Suppressor macrophage treated with lipopolysaccharide for 4 hours (primary cell): ENCODE measurements at places on chromosomes 7 and 10.

- no peak for DNase-seq
These were observed 17.2 kb downstream of the ZNF488 start for GRCh38 chr10:47366731-47367460.

GRCh38 chr7:91288208-91288824 is 24.1 kb downstream of the FZD1 start:
- peak; percentile 65 for DNase-seq

DNA sequence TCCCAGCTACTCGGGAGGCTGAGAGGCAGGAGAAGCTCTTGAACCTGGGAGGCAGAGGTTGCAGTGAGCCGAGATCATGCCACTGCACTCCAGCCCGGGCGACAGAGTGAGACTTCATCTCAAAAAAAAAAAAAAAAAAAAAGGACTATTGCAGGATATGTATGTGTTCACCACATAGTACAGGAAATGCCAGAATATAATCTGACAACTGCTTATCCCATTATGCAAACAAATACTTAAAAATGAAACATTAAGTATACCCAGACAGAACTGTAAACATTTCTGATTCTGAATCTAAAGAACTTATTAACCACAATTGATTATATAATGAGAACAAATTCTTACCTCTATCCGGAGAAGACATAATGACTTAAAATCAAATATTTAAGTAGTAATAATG is 18.7 kb downstream of the DKK1 start:
- DNase-seq: no peak

GRCh38 chr10:71770255-71770654 is 3.1 kb downstream of the VSIR start:
- DNase-seq: peak; percentile 73

- DNase-seq: peak; percentile 90
These were observed 209.4 kb upstream of the KLF14 start for GRCh38 chr7:130943336-130943901.

- DNase-seq: no peak
These were observed 34.7 kb downstream of the PRSS2 start for GRCh38 chr7:142805350-142806021.

- DNase-seq: no peak
These were observed 19.6 kb downstream of the SRI start for GRCh38 chr7:88200261-88200660.

GRCh38 chr10:108629834-108630233 is 1293.5 kb downstream of the XPNPEP1 start:
- DNase-seq: no peak

DNA sequence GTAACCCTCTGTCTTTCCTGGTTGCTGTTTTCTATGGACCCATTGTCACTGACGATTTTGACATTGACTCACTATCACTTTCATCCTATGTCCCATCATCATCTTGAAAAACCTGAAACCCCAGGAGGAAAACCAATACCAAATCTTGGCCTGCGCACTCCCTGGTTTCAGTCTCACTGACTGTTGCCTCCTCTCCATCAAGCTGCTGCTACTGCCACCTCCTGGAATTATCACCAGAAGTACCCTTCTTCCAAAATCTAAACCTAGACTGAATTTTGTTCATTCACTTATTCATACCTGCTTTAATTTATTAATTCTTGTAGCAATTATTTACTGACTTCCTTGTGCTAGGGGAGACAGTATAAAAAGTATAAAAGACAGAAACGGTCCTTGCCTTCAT is 44.5 kb upstream of the ACBD5 start:
- peak; percentile 34 for DNase-seq

GRCh38 chr10:52313933-52314821 is at the start of gene DKK1:
TSS of gene DKK1 (plus strand) at chr10:52314281. CDS start at chr10:52314435, 154 bp downstream.
- peak; percentile 44 for DNase-seq

GRCh38 chr7:47978790-47979144 is 648 bp downstream of the HUS1 start:
- DNase-seq: no peak

DNA sequence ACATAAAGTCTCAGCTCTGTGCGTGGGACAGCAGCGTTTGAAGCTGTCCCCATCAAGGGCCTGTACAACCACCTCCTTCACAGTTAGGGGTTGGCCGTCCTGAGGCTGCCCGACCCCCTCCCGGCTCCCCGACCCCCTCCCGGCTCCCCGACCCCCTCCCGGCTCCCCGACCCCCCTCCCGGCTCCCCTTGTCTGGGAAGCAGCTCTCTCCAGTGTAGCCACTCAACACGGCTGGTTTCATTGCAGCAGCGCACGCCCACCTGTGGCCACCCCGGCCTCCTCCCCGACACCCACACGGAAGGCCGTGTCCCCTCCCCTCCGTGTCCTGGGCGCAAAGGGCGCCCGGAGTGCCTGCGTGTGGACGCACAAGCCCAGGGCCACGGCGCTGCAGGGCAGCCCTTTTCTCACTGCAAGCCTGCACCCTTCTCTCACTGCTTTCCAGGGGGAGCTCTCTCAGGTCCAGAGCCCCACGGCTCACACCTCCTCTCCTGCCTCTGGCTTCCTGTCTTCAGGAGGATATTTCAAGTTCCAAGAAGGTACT is 20.9 kb upstream of the FAM20C start:
- DNase-seq: no peak
